ENCODE measurements at places on chromosomes 2 and 18.

DNA sequence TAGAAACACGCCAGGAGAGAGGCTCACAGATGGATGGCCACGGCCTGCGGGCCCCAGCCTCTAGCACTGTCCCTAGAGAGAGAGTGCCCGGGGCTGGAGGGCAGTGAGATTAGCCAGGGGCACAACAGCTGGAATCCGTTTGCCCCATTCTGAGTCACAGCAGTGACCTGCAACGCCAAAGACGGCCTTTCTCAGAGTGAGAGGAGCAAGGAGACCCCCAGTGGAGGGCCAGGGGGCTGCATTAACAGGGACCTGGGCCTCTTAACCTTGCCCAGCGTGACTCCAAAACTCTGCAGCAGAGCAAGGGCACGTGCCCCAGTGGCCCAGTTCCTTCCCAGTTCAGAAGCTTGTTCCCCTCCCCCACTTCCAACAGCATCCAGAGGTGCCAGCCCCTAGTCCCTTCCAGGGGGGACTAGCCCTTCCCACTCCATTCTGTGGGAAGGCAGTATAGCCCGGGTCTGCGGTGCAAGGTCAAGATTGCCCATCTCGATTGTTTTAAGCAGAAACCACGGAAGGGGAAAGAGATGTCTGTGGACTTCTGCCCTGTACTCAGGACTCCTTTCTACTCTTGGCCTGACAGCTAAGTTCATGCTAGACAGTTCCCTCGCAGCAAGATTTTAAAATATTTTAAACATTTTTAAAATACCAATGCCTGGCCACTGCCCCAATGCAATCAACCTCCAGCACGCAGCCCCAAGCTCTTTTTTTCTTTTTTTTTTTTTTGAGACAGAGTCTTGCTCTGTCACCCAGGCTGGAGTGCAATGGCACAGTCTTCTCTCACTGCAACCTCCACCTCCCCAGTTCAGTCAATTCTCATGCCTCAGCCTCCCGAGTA lies 50.9 kb upstream of the BIN1 start:
- peak; percentile 90 for DNase-seq

DNA sequence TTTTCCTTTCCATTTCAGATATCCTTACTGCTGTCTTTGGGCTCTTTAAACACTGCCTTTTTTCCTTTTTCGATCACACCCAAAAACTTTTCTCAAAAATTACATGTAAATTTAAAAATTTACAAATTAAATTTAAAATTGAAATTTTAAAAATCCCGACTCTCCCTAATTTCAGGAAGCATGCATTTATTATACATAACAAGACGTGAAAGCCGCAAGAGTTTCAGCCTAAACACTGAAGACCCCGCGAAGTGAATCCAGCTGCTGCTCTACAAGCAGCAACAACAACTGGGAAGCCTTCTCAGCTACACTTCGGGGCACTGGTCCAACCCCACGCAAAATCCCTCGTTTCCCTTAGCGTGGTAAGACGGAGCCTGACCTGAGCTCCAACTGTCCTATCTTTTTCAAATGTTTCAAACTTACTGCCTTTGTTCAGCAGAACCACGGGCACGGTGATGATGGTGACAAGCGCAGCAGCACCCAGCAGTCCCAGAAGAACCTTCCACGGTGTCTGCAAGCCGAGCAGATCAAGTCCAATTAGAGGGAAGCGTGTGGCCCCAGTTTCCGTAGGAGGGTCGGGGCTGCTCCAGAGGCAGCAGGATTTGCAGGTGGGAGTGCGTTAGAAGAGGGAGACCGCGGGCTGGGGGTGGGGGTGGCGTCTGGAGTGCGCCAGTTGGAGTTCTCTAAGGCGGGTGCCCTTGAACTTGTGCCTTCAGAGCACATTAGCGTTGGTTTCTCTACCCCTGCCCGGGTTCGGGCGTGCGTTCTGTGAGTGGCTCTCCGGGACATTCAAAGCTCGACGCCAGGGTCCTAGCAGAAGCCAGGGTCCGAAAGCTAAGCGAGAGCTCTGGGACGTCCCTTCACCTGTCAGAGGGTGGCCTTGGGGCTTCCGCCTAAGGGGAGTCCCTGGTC lies 783 bp downstream of the DPP4 start:
- no peak for DNase-seq

GRCh38 chr18:58937887-58938267 lies 73.2 kb downstream of the ZNF532 start:
- DNase-seq: no peak

GRCh38 chr18:62807396-62807795 lies 92.1 kb downstream of the PHLPP1 start:
- no peak for DNase-seq

DNA sequence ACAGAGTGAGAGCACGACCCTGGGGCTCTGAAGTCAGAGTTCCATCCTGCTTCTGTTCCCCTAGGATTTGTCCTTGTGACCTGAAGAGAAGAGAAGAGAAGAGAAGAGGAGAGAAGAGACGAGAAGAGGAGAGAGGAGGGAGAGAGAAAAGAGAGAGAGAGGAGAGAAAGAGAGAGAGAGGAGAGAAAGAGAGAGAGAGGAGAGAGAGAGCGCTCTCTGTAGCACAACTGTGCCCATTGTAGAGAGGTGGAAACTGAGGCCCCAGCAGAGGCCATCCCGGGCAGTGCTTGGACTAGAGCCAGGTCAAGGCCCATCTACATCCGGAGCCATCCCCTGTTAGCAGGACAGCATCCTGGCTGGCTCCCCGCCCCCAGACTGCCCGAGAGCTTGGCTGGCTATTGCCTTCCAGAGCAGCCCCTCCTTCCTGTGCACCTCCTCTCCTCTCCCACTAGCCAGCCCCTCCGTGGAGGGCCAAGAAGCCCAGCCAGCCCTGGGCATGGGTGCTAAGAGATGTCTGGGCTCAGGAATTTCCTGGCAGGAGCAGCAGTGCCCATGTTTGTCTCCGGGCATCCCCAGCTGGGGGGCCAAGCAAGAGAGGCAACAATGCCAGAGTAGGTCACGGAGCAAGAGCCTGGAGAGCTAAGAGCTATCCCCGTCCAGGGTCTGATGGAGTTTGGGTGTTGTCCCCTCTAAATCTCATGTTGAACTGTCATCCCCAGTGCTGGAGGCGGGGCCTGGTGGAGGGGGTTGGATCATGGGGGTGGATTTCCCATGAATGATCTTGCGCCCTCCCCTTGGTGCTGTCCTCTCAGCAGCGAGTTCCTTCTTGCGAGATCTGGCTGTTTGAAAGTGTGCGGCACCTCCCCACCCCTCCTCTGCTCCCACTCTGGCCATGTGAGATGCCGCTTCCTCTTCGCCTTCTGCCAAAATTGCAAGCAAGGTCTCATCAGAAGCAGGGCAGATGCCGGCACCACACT lies 18.2 kb upstream of the GPR55 start:
- no peak for DNase-seq

DNA sequence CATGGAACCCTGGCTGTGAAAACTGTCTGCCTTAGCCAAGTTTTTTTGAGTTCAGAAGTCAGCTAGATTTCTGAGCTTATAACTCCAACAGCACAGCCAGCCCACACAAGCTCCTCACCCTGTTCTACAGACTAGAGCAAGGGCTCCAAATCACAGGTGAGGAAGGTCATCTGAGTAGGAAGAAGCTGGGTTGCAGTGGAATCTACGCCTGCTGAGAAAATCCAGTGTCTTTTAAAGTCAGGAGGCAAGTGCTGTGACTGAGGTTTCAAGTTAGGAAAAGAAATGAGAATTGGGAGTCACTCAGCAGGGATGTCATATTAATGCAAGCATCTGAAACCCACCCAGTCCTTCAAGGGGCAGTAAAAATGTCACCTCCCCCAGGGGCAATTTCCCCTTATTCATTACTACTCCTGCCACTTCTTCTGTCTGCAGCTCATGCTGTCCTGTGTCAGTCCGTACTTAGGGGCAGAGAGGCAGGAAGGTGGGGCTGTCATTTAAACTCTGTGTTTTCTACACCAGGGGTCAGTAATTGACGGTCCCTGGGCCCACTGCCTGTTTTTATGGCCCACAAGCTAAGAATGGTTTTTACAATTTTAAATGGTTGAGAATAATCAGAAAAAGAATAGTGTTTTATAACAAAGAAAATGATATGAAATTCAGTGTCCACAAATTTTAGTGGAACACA lies 551.1 kb downstream of the BCL11A start:
- no peak for DNase-seq

DNA sequence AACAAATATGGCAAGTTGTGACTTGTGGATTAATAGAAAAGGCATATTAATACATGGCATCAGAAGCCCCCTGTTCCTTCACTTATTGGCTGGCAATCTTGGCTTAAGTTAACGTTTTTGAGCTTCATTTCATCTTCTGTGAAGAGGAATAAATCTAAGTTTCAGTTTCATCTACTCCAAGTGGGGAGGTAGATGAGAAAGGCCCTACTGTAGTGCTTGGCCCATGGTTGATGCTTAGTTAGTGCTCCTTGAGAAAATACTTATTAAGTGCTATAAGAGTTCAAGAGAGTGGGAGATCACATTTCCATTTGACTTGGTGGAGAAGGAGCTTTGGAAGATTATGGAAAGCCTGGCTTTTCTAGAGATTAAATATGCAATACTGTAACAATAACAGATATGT lies 244.3 kb downstream of the BABAM2 start:
- DNase-seq: no peak

DNA sequence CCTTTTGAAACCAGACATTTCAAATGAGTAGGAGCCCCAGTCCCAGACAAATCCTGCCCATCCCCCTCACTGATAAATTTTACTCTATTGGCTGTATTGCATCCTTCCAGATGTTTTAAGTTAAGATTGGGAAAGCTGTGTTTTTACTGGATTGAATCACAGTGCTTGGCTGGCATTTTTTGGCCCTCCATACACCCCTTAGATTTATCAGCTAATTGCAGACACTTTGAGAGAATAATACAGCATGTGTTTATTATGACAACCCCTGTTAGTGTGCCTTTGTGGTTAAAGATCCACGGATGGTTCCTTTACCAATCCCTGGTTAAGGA lies 74.9 kb downstream of the ANTXR1 start:
- DNase-seq: no peak

DNA sequence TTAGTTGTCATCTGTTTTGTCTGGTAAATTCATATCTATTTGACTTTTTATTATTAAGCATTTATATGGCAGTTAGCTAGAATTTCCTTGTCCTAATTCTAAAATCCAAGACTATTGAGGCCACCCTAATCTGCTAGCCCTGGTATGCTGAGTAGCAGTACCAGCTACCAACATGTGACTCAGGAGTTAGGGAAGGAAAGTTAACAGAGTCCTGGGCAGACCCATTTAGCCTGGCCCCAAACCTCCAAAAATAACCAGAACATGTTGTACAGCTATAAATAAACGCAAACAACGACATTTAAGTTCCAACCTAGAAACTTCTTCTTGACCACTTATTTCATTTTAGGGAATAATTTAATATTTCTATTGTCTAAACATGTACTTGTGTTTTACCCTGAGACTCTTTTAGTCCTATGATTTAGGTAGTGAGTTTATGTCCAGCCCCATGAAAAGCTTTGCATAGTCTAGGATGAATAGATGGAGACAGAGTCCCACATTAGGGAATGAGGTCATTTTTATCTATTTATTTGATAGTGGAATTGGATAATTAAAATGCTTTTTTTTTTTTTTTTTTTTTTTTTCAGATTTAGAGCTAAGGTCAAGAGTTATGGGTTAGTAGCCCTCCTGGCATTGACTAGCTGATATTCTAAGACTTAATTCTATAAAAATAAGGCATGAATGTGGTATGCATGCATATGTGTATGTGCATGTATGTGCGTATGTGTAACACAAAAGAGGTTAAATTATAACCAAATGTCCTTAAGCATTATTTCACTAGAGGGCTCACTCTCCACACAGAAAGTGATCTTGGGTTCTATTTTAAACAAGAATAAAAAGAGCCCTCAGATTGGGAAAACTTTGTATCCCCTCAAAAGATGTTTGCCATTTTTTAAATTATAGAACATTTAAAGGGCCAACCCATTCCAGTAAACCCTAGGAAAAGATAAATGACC lies 160.1 kb upstream of the MAPRE2 start:
- DNase-seq: no peak

DNA sequence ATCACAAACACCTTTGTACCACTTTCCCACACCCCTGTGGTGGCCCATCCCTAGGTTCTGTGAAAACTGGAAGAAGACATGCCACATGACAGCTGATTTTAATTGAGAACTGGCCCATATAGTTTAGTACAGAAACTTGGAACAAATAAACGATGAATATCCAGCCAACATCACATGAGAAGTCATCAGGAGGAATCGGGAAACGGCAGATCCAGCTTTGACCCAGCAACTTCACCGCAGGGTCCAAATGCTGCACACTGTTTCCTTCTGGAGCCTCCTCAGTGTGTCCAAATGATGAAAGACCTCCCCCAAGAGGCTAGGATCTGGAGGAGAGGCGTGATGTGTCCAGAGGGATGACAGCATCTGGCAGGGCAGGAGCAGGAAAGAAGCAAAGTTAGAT lies 75.5 kb downstream of the COPS8 start:
- no peak for DNase-seq

DNA sequence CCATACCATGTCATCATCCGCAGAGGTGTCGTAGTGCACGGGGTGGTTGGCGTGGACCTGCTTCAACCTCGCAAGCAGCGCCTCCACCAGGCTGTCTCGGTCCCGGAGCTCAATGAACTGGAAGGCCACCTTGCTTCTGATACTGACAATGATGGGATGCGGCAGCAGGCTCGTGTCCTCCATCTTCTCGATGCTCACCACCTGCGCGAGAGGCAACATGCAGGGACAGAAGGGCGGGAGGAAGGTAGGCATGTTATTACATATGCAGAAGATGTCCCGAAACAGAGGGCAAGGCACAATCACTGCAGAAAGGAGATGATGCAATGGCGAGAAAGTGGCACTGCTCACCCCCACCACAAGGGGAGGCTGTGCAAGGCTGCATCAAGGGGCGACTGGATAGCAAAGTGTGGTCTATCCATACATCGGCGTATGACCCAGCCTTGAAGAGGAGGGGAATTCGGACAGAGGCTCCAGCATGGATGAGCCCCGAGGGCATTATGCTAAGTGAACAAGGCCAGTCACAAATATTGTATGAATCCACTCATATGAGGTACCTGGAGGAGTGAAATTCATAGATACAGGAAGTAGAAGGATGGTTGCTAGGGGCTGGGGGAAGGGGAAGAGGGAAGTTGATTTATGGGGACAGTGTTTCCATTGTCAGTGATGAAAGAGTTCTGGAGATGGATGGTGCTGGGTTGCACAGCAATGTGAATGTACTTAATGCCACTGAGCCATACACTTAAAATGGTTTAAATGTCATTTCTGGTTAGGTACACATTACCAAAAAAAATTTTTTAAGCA lies 36.6 kb downstream of the RPL31 start:
- DNase-seq: no peak

DNA sequence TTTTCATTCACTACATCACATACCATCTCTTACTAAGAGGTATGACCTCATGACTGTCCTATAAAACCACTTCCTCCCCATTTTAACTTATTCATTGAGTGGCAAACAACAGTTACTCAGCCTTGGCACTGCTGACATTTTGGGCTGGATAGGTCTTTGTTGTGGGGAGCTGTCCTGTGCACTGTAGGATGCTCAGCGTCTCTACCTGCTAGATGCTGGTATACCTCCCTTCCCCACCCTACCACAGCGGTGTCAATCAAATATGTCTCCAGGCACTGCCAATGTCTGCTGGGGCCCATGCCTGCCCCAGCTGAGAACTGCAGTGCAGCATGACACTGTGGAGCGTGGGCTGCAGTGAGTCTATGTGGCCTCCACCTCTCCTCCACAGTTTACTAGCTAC lies 76.3 kb upstream of the MGAT4A start:
- DNase-seq: no peak

- DNase-seq: no peak
These were observed 45.2 kb downstream of the EIF2AK3 start for GRCh38 chr2:88582030-88582429.

Data from HS-27A (cell line).